ENCODE measurements at places on chromosomes 2 and 18.
A peak's percentile ranks its signal among the peaks of the same experiment; 100 is the strongest.

DNA sequence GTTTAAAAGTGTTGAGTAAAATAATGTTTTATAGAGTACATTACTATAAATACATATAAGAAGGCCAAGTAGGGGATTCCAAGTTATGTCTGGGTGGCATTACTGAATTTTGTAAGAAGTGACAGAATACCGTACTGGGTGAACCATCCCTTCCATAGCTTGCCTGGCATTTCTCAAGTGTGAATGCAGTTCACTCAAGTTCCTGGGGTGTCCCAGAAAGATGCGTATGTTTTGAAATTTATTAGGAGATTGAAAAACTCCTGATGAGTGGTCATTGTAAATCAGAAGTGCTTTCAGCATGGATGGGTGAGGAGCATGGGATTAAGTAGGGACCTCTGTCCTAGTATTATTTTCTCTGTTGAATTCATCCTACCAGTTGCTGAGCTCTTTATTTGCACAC lies 103.2 kb downstream of the VAPA start:
- no peak for DNase-seq

GRCh38 chr18:76434452-76434851 lies 60.6 kb downstream of the ZNF516 start:
- DNase-seq = no peak

DNA sequence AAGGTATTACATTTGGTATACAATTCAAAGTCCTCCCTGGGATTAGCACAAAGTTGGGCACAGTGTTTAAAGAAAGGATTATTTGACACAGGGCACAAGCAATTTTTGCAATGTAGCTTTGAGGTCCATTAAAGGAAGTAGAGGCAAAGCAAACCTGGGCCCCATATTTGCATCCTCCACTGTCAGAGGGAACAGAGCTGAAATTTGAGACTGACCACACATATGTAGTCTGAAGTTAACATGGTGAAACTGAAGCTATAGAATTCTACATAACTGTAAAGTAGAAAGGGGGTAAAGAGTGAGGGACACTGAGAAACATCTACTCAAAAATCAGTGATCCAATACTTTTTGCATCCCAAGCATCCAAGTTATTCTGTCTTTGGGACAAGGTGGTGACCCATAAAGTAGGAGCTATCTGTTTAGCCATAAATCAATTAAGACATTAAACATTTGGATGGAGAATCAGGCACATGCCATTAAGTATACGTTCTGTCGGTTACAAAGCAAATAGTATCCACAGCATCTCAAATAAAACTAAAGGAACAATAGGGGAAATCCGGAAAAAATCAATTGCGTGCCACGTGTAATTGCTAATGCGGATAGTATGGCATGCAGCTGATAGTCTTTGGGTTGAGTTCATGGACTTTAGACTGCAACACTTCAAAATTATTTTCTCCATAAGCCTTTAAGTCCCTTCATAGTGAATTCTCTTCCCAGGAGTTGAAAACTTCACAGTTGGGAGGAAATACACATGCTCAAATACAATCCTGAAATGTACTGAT lies 72.6 kb downstream of the PLEKHM3 start:
- no peak for DNase-seq

DNA sequence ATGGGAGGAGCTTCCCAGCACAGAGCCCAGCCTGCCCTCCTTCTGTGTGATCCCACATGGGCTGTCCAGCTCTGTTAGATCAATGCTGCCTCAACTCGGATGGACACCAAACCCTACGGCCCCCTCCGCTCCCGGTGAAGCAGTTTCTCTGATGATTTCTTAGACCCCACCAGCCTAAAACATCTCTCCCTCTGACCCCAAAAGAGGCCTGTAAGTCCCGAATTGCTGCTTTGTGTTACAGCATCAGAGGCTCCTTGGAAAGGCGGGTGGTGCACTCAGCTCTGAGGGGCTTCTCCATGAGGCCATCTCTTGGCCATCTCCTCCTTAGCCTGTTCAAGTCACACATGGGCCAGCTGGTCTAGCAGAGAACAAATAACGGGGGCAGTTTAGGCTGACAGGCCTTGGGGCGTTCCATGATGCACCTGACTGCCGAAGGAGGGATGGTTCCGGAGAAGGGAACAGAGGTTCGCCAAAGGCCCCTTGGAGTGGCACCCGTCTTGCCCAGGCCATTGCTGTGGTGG lies 240.7 kb downstream of the SH3RF3 start:
- no peak for DNase-seq

- DNase-seq = peak; percentile 90
Measured at GRCh38 chr2:58237741-58238140, 3.4 kb downstream of the FANCL start.

- DNase-seq = no peak
Measured at GRCh38 chr18:54109131-54109683, 115.3 kb downstream of the MBD2 start.

DNA sequence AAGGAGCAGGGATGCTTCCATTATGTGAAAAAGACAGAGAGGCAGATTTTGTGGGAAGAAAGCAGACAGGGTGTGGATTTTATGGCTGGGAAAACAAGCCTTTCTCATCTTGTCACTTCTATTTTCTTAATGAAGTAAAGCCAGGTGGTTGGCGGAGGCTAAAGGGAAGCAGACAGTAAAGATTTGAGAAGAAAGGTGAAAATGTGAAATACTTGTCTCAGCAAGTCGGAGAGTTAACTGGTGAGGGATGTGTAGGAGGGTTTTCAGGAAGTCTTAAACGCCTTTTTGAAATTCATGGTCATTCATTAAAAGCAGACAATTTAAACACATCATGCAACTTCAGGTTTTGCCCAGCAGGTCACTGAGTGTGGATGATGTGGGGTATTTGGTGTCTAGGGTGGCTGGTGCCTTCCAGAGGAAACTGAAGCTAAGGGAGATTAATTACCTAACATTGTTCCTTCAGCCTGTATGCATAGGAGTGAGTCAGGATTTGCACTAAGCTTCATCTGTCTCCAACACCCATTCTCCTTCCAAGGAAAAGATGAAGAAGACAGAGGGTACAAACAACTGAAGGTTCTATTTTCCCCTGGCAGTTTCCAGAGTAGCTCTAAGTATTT lies 20.7 kb downstream of the SLC14A2 start:
- DNase-seq = no peak

GRCh38 chr18:36264283-36264682 lies 33.2 kb upstream of the FHOD3 start:
- DNase-seq = no peak

Measured in OCI-M1 (cell line).